ENCODE measurements at places on chromosomes 2 and 18.
A peak's percentile ranks its signal among the peaks of the same experiment; 100 is the strongest.

- DNase-seq: no peak
These were observed 104.9 kb downstream of the SPTBN1 start for GRCh38 chr2:54561010-54561409.

DNA sequence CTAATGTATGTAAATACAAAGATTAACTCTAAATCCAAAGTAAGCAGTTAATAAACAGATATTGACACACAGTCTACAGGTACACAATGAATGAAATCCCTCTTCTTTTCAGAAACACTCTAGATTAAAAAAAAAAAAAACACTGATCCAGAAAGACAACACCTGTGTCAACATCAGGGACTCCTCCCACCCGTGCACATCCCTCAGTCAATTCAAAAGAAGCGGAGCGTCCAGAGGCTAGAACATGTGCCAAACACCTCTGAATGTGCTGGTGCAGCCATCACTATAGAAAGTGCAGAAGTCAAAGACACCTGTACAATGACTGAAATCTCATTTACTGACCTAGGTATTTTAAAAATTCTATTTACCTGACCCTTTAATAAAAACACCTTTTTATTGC lies 622.6 kb upstream of the ID2 start:
- DNase-seq: peak; percentile 42

DNA sequence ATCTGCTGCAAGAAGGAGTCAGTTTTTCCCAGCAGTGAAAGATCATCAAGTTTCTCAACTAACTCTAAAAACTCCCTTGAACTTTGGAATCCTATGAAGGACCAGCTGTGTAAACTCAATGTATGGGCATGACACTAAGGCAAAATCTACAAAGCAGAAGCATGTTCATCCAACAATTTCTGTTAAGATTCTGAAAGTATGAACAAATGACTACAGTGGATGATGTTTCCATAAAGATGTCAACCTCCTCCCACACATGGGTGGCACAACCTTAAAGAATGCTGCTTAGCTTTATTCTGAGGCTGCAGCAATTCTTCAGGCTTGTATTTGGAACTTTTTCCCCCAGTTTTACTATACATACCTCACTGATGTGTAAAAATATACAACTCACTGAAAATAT lies 47.2 kb downstream of the WDR33 start:
- DNase-seq: no peak

DNA sequence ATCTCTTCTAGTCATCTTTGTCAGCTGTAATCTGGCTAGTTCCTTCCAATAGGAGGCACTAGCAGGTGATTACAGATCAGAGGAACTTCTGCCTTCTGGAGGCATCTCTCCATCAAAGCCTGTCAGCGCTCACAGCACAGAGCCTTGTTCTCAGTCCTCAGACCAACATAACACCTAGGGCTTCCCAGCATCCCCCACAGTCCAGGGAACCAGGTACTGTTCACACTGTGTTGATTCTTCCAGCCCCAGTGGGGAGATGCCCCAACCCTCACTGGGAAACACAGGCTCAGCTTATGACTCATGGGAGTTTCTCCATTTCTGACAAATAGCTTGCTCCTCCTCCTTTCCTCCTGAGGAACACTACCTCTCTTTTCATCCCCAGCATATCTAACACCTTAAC lies 601.7 kb downstream of the CBLN2 start:
- DNase-seq: no peak

DNA sequence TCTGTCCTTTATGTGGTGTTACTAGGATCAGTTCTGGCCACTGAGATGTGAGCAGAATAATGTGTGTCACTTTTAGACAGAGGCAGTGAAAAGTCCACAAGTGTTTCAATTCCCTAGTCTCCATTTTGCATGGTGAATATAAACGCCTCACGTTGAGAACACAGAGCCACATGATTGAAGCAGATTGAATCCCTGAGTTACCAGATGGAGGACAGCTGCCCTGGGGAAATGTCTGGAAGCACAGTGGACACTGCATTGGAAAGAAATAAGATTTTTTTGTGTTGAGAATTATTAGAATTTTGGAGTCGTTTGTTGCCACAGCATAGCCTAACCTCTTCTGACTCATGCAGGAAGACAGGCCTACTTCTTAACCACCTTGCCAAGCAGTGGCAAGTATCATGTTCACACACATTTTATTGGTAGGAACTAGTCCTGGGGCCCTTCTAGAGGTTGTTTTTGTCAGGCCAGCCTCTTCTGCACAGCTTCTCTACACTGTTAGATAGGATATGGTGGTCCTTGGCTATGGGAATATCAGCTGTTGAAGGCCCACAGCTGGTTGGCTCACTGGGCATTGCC lies 188.6 kb downstream of the TMEM182 start:
- no peak for DNase-seq

- peak; percentile 9 for DNase-seq
These were observed 184.7 kb downstream of the MREG start for GRCh38 chr2:215828528-215829184.

- DNase-seq: no peak
These were observed 111.9 kb downstream of the RGPD3 start for GRCh38 chr2:106356291-106356690.

GRCh38 chr2:24456599-24457556 lies 34.2 kb upstream of the NCOA1 start:
- no peak for DNase-seq

GRCh38 chr2:217655651-217656050 lies 347.1 kb downstream of the TNS1 start:
- DNase-seq: no peak

DNA sequence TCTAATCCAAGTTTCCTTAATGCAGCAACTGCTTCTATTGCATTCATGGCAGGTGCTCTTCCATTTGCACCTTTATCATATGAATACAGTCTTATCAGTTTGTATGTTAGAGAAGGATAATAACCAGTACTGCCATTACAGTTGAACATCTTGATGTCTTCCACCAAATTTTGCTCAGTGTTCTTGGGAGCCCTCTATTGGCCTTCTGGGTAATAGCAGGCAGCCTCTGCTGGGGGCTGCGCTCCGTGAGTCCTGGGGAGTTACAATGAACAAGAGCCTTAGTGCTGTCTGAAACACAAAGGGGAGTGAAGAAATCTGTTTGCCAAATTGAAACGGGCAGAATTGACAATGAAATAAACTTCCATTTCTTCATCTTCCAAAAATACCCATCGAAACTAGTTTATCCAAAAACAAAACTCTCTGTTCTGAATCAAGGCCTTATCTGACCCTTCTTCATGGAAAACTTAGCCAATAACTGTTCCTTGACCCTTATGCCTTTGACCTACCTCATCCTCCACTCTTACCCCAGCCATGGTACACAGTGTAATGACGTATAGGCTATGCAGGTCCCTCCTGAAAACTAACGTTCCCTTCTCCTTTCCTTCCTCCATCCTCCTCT lies 79.9 kb downstream of the ALK start:
- no peak for DNase-seq

GRCh38 chr2:26184121-26184520 lies 11.2 kb downstream of the GAREM2 start:
- DNase-seq: no peak

DNA sequence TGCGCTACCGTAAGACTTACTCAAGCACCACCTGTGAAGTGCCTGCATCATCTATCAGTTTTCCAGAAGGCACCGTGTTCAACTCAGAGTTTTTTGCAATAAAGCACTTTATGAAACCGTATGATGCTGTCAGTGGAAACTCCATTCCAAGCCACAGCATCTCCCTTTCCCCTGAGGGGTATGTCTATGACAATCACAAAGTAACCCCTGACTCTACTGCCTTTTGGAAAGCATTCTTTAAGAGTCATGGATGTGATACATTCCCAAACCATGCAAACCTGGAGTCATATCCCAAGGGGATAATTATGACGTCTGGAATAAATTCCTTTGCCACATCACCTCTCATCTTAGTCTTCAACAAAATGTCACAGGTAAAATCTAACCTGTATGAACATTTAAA lies 39.2 kb downstream of the UNC50 start:
- DNase-seq: no peak

DNA sequence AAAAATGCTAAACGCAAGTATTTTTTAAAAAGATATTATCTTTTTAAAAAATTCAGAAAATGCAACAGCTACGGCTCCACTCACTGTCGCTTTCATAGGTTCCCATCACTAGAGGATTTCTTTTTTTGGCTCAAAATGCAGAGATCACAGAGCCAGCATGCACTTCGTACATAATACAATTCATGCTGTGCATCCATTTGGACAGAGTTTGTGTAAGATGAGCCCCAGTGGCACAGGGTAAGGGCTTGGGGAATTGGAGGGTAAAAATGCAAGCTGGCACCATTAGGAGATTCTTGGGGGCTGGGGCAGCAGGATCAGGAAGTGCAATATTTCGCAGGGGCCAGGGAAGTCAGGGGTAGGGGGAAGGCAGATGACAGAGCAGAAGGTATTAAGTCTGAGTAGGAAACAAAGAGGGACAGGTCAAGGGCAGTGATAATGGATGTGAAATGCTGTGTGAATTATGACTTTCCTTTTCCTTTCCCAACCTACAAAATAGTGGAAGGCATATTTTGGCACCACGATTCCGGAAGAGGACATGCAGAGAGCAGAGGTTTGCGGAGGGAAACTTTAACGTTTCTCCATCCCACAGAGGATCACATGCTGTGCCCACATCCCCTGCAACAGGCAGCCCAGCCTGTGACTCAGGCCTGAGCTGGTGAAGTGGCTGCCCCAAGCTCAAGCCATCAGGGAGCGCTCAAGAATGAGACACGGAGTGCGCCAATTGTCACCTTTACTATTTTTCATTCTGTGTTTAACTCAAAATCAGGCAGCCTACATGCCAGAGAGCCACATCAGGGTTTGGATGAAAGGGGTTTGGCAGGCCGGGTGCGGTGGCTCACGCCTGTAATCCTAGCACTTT lies 4.7 kb downstream of the CAPG start:
- no peak for DNase-seq

DNA sequence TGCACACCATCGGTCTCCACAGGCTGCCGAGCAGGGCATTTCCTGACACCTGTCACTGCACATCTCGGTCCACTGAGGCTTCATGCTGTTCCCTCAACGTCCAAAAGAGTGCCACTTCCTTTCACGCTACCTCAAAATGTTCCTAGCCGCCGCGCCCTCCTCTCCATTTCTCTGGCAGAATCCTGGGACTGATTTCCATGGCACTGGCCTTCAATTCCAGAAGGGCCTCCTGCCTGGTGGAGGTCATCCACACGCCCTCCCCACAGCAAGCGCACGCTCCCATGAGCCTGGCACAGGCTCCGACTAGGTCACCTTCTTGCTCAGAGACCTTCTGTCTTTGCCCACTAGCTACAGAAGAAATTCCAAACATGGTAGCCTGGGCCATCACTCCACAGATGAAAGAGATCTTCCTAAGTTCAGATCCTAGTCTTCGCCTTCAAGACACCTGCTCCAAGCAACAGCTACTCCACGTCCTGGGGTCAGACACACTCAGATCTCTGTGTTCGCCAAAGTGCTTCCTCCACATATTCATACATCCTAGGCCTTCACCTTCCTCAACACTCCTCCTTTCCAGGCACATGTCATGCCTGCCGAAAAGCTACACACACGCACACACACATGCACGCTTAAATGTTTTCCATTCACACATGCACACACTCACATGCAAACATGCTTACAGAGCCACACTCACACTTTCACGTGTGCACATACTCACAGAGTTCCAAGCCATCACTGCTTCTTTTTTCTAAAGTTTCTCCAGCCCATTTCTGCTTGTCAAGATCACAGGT lies 94.0 kb downstream of the PXDN start:
- DNase-seq: no peak

GRCh38 chr2:142994665-142995064 lies 117.2 kb downstream of the KYNU start:
- DNase-seq: no peak

DNA sequence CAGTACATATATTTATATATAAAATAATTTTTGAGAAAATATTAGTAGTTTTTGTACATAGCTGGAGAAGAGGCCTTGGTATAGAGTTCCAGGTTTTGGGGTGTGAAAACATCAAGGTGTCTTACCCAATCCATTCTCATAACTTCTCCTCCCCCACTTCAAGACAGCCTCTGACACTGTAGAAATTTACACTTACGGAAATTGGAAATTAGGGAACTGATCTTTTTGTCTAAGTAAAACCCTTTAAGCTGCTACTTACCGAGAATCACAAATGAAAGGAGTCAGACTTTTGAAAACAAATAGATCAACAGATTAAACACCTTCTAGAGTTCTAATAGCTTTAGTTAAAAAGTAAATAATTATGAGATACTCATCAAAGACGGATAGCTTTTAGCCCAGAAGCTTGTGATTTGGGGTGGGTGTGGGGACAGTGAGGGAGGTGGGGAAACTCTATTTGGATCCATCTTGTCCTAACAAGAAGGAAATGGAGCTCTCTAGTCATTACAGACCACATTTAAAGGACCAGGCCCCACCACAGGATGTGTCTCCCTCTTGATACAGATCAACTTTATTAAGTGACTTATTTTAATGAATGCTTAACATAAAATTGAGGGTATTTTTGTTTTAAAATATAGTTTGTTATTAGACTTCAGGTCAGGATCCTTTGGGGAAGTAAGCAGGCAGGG lies 11.1 kb upstream of the FBXO11 start:
- DNase-seq: no peak

DNA sequence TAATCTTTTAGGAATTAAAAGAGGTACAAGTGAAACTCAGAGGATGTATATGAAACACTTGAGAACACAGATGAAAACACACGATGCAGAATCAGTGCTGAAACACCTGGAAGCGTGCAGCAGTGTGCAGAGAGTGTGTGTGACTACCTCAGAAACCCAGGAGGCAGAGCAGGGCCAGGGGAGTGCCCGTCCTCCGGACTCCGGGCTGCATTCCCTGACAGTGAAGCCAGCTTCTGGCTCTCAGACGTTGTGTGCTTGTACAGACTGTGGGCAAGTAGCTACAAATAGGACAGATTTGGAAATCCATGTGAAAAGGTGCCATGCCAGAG lies 34.6 kb downstream of the ZNF407 start:
- no peak for DNase-seq

- DNase-seq: no peak
These were observed 48.6 kb downstream of the SF3B1 start for GRCh38 chr2:197386242-197386641.

DNA sequence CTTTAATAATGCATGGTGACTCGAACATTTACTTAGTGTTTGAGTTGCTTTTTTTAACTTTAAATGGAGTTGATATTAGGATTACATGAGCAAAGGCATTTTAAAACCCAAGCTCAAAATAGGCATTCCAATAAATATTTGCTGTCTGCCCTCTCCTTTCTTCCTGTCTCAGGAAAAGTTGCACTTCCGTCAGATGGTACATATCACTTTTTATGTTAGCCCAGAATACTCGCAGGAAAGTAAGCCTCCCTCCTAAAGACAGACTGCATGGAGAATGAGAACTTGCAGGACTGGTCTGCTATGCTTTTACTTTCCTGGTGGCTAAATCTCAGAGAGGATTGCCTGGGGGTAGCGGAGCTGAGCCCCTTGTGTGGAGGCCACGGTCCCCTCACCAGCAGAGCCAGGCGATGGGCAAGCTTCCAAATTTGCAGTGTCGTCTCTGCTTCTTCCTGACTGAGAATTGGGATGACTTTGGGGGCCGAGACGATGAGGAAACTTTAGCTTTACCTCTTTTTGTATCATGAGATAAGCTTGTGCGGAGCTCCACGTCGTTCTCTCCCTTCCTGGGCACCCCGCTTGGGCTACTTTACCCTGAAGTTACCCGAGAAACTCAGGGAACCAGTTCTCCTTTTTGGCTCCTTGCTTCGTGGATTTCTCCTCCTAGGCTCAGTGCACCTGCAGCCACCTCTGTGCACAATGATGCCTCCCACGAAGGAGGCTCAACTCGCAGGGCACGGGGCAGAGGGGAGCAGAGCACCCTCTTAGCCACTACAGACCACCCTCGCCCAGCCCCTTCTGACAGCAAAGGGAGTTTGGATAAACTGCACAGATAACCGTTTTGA lies 223.3 kb downstream of the SH3RF3 start:
- DNase-seq: no peak

- DNase-seq: peak; percentile 86
These were observed 420.2 kb upstream of the CHST9 start for GRCh38 chr18:27605107-27605834.
